ENCODE measurements at places on chromosomes 5 and 9.
A peak's percentile ranks its signal among the peaks of the same experiment; 100 is the strongest.

DNA sequence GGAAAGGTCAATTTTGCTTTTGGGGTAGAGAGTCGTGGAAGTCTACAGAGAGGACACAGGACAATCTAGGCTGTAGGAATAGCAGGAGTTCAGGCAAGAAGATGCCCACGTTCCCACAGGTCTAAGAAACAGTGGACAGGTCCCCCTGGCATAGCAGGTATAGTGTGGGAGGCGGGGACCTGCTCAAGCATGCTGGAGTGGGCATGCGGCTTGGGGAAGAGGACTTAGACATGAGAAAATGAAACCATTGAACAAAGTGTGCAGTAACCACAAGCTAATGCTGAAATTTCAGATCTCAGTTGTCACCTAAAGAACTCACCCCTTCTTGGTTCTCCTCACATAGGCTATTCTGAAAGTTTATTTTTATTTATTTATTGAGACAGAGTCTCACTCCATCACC lies 142.8 kb upstream of the EFNA5 start:
- no peak for DNase-seq

- no peak for DNase-seq
Measured at GRCh38 chr9:79658926-79659325, 87.2 kb downstream of the TLE4 start.

DNA sequence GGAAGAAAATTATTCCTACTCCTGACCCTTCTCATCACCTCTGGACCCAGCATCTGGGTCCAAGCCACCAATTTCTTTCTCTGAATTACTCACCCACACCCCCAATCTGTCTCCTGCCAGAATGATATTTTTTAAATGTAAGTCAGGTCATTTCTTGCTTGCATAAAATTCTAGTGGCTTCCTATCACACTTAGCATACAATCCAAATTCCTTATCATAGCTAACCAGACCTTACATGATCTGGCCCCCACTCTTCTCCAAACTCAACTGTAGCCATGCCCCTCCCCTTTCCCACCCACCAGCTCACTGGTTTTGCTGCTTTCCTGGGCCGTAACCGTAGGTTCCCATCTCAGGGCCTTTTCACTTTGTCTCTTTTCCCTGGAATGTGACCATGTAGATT lies 15.2 kb downstream of the HTR4 start:
- no peak for DNase-seq

DNA sequence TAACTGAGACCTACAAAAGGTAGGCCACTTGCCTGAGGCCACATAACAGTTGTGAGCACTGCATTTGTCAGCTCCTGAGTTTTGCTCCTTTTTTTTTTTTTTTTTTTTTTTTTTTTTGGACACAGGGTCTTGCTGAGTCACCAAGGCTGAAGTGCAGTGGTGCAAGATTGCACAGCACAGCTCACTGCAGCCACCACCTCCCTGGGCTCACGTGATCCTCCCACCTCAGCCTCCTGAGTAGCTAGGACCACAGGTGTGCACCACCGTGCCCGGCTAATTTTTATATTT lies 37.1 kb downstream of the LAMC3 start:
- no peak for DNase-seq

DNA sequence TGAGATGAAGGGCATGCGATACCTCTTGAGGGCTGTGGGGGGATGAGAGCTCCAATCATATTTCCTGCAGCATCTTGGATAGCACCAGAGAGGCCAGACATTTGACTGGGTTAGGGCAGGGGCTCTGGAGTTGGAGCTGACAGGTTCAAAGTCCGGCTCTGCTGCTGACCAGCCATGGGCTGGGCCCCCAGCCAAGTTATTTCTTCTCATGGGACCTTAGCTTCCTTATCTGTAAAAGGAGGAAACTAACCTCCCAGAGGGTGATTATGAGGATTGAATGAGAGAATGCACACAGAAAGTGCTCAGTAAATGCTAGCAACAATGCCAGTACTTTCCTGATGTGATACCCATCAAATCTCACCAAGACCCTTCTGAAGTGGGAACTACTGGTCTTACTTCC lies 65.2 kb upstream of the SLC25A51 start:
- no peak for DNase-seq

DNA sequence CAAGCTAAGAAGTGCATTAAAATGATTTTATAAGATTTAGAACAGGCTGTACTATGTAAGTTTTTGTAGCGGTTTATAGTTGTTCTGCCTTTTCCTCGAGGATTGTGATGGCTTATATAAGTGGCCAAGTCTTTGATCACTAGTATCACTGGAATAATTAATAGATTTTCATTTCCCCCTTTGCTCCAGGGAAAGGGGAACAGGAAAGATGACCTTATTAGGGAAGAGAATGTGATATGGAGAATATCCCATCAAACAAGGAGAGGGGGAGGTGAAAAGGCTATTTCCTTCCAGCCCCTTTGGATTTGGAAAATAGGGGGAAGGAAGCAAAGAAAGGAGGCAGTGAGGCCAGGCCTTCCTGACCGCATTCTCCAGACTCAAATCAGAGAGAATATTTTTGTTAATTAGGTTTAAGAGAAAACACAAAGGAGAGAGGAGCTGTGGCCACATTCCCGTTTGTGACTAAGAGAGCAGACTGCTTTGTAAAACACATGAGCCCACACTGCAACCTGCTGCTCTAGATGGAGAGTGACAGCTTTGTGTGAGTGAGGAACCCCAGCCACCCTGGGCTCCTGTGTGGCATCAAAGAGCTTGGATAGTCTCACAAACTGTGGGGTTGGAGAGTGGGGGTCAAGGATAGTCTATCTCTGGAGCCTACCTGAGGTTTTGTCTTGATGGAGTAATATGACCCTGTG lies 359.5 kb downstream of the DTWD2 start:
- DNase-seq, result no peak

DNA sequence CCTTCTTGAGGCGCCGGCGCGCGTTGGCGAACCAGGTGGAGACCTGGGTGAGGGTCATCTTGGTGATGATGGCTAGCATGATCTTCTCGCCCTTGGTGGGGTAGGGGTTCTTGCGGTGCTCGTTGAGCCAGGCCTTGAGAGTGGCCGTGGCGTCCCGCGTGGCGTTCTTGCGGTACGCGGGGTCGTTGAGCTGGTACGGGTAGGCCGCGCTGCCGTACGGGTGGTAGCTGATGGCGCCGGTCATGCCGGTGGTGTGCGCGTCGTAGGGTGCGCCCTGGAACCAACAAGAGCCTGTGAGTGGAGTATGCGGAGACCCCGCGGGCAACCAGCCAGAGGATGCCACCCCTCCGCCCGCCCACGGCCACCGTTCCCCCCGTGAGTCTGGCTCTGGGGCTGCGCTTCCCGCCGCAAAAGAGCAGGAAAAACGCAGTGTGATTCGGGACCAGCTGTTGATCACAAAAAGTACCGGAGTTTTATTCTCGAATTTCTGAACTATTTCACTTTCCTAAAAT lies 1.9 kb downstream of the IRX2 start:
- no peak for DNase-seq

- DNase-seq, result no peak
Measured at GRCh38 chr5:150640311-150641005, at the start of gene SYNPO. Gene SYNPO (plus strand): TSS chr5:150640660. CDS start chr5:150648276, 7,616 bp downstream.

DNA sequence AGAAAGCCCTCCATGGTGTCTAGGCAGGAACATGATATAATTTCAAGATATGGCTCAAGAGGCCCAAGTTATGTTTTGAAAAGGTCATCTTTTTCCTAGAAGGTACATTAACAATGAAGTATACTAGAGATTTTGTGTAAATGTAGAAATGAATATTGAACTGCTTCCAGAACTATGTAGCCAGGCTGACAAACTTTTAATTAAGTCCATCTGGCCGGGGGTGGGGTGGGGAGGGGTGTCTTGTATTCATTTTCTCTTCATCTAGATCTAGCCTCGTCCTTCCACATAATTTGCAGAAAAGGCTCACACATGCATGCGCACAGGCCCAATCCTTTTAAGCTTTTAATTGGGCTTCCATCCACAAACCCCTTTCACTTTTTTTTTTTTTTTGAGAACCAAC lies 323.3 kb downstream of the ARL15 start:
- DNase-seq, result no peak

- DNase-seq, result no peak
Measured at GRCh38 chr9:5845157-5845531, 12.2 kb upstream of the ERMP1 start.

DNA sequence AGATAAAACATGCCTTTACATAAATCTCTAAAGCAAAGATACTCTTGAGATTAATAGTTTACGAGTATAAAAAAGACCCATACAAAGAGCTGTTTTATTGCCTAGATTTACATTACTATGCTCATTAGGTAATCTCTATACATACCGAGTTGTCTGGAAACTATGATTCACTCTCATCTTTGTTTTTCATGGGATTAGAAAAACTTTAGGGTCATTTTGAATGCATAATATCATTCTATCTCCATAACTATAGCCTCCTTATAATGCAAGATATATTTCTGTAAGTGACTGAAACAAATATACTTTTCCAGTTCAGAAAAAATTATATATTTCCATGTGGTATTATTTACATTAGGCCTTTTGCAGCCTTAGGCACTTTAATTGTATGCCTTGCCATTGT lies 1088.7 kb upstream of the ARRDC3 start:
- no peak for DNase-seq

DNA sequence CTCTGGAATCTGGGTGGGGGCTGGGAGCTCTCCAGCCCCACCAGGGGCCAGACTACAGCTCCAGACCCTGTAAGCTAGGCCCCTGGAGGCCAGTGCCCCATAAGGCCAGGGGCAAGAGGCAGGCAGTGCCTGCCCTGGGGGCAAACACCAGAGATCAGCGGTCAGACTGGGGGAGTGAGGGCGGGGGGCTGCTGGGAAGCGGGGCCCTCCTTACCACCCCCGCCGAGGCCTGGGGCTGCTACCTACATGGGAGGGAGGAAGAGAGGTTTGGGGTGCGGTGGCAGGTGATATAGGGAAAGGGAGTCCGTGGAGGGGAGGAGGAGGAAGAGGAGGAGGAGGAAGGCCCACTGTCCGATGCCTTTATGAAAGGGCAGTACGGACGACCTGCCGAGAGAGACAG lies 12.7 kb downstream of the PRR7 start:
- DNase-seq, result no peak

DNA sequence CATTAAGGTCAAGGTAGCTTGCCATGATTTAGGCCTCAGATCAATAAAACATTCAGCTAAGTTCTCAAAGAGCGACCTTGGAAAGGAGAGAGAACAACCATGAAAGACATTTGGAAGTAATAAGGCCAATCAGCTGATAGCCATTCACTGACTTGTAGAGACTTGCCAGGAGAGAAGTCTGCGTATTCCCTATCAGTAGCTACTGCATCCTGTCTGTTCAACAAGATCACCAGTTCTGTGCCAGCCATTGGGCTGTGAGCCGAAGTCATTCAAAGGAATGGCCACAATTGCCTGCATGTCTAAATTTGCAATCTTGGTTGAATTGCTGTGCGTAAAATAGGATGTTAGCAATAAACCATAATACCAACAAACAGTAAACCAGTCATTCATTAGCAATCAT lies 219.8 kb downstream of the FBXL7 start:
- no peak for DNase-seq

DNA sequence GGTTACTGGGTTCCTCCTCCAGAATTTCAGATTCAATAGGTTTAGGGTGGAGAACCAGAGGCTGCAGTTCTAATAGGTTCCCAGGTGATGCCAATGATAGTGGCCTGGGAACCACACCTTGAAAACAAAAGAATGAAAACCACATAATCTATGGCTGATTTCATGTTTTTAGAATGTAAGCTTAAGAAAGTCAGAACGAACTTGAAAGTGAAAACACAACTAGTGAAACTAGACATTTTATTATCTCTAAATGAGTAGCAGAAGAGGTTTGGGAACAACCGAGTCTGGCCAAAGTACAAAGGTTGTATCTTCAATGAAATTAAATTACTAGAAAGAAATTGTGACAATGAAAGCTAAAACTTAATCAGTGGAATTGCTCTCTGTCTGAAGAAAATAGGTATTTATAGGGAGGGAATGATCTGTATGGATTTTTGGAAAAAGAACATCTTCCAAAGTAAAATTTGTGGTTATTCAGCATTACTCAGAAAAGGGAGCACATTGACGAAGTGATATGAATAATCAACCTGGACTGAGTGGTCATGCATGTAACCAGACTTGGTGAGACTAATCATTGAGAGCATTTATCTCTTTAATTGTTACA lies 24.9 kb upstream of the CEP120 start:
- DNase-seq, result no peak

GRCh38 chr9:113592876-113593575 lies 129.5 kb downstream of the RGS3 start:
- DNase-seq, result no peak

DNA sequence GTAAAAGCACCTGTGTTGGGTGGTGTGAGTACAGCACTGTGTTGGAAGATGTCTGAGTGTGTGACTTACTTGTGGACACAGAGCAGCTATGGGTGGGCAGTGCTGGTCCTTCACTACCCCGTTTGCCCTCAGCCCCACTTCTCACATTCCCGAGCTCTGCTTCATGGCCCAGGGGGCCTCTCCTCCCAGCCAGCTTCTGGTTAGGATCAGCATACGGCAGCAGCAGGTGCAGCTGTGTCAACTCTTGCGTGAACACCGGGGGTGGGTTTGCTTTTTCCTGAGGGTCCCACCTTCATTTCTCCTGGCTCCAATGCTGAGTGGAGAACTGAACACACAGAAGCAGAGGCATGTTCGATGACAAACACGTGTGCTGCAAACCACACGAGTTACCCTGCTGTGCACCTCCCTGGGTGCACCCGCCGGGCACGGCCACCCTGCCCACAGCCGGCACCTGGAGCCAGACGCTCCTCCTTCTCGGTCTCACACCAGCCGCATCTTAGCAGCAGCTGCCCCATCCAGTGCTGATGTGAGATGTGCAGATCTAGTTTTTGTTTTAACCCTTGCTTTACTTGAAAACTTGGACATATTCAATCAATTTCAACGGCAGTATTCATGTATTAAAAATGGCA lies 14.9 kb upstream of the SLC6A3 start:
- DNase-seq, result peak; percentile 27

DNA sequence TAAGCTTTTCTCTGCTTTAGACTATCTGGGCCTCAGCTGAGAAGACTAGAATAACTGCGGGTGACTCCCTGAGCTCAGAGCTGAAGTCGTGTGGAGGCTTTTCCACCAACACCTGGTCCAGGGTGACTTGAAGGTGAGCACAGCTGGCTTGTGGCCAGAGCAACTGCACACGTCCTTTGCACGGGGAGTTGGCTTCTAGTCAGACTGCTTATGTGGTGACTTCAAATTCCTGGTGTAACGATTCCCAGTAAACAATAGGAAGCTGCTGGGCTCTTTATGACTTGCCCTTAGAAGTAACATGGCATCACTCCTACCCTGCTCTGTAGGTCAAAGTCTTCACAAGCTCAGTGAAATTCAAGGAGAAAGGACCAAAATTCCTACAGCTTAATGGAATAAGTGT lies 800.6 kb upstream of the CDH6 start:
- DNase-seq, result no peak

DNA sequence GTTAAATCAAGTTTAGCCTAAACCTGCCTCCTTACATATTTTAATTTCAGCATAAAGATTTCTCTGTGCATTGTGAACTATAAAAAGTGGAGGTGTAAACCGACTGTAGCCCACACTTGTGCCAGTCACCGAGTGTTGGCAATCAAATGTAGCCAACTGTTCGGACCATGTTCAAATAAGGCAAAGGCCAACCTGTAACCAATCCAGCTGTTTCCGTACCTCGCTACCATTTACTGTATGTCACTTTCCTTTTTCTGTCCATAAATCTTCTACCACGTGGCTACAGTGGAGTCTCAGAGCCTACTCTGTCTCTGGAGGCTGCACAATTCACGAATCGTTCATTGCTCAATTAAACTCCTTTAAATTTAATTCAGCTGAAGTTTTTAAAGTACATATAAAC lies 156.0 kb downstream of the SLC25A46 start:
- DNase-seq, result no peak
